NCI-H526 treated with DMSO at 0.1 percent for 48 hours (cell line): ENCODE measurements at places on chromosomes 3 and 15.

- DNase-seq = no peak
Observed at GRCh38 chr3:65251375-65251774, 563.6 kb upstream of the ADAMTS9 start.

DNA sequence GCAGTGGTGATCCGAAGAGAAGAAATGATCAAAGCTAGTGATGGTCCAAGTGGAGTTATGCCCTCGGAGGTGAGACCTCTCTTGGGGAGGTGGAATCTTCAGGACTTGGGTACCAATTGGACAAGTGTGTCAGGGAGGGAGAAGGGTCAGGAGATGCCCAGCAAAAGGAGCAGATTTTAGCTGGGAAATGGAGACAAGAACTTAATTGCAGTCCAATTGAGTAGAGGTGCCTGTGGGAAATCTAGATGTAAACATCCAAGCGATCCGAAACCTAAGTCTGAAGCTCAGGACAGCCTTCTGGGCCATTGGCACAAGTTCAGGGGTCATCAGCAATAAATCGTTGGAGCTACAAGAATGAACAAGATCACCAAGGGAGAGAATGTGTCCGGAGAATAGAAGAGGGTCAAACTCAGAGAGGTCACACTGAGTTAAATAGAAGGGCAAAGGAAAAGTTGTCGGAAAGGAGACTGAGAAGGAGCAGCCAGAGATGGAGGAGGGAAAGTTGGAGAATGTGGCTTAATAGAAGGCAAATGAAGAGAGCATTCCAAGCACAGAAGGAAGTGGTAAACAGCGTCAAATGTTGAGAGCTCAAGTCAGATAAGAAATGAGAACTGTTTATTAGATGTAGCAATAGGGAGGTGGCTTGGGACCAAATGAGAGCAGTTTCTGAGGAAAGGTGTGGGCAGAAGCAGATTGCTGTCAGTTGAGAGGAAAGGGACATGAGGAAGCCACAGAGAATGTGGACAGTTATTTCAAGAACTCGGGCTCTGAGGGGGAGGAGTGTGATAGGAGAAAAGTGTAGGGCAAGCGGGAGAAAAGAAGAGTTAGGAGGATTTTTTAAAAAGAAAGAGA is 64.2 kb upstream of the FNDC3B start:
- no peak for DNase-seq

DNA sequence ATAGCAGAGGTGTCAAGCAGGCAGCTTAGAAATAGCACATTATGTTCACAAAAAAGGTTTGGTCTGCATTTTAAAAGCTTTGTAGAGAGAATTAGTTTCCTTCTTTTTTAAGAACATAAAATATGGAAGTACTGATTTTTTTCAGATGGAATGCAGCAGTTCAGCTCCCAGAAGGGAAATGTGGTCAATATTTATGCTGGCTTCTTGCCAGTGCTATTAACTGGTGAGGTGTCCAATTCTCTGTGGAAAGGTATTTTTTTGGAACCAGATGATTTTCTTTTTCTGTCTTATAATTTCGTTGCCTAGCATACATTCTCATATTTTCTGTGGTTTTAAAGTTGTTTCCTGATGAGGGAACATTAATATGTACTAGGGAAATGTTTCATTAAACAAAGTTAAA is 211.4 kb upstream of the ZNF385D start:
- no peak for DNase-seq

DNA sequence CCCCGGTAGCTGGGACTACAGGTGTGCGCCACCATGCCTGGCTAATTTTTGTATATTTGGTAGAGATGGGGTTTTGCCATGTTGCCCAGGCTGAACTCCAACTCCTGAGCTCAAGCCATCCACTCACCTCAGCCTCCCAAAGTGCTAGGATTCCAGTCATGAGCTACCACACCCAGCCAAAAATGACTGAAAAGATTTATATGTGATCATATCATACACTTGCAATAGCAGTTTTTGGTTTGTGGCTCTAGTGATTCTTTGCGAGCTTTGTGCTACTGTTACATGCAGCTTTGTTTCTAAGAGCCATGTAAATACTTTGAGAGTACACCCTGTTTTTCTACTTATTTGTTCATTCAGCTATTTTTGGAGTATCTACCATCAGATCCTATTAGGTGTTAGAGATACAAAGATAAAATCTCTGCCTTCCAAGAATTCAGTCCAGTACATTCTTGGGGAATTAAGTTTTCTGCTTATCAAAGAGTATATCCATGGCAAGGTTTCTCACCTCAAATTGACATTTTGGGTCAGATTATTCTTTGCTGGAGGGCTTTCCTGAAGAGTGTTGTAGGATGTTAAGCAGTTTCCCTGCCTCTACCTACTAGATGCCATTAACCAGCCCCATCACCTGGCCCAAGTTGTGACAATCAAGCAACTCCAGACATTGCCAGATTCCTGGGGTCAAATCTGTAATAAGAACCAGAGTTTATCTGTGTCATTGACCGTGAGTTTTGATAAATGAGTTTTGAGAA is 15.0 kb downstream of the SNAP23 start:
- no peak for DNase-seq

DNA sequence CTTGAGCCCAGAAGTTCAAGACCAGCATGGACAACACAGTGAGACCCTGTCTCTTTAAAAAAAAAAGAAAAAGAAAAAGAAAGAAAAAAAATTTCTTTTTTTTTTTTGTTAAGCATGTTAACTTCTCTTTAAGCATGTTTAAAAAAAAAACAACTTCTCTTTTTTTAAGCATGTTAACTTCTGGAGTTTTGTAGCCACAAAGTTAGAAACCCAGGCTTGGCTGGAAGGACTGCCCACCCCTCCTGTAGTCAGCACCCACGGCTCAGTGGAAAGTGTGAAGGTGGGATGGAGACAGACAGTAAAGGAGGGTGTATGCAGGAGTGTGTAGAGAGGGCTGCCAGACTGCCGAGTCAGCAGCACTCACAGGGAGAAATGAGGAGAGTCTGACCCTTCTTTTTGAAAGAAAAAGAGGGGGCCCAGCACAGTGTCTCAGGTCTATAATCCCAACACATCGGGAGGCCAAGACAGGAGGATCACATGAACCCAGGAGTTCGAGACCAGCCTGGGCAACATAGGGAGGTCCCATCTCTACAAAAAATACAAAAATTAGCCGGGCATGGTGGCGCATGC is 33.2 kb downstream of the GOLGA8S start:
- DNase-seq = no peak

GRCh38 chr3:14366248-14366647 is 36.2 kb upstream of the SLC6A6 start:
- no peak for DNase-seq

DNA sequence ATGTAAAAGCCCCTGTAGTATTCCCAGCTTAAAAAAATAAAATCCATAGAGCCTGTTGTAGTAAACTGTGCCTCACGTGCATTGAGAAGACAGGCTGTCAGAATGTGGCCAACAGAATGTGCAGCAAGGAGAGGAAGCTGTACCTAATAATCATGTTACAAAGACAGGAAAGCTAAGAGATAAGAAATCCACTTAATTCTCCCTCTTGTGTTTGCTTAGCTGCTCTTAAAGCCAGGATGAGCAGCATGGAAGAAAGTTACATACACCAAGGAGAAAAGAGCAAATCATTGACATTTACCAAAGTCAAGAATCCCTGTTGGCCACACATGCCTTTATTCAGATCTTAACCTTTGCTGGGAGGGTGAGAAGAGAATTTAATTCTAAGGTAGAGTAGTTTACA is 85.9 kb downstream of the TNIK start:
- DNase-seq = no peak

GRCh38 chr15:63322541-63322940 is 45.1 kb downstream of the APH1B start:
- DNase-seq = no peak

GRCh38 chr3:177419904-177420601 is 222.8 kb upstream of the TBL1XR1 start:
- no peak for DNase-seq

DNA sequence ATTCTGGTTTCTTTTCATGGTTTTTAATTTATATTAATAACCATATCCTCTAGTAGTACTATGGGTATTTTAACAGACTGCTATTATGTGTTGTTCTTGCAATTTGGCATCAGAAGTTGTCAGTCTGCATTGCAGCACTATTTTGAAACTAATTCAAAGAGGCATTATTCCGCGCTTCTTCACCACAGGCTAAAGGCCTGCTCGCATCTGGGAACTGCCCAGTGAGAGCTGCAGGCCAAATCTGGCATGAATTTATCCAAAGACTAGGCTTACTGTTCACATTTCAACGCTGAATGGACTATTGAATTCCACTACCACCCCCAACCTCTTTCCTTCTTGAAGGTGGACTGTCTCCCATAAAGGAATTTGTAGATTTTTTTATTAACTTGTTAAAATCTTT is 310.4 kb upstream of the NR2F2 start:
- DNase-seq = no peak
